ENCODE measurements at places on chromosomes 11 and 22.

DNA sequence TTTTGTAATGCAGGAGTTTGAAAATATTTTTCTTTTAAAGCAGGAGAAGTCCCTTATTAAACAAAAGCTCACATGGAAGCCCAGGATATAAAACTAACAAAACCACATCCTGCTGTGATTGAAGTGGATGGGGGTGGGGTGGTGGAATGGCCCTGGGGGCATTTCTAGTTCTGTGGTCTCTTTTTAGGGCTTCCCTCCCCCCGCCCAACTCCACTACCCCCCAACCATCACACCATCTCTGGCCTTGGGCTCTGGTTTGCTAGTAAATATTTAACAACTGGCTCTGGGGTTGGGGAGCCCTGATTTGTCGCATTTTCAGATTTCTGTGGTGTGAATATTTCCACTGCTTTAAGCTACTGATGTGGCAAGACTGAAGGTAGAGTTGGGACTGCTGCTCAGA lies 279.6 kb upstream of the PLET1 start:
- DNase-seq = no peak

DNA sequence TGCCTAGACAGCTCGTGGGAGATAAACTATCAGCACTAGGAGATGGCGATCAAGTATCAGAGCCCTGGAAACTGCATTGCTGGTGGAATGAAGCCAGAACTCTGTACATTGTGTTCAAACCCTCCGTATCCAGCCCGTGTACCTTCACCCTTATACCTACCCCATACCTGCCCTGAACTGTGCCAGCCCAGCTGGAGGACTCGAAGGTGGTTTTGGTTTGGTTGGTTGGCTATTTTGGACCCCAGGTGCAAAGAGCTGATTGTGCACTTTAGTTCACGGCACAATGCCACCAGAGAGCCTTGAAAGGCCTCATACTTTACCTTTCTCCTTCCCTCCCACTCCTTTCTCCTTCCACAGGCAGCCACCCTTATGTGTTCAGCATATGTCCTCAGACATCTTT lies 16.0 kb downstream of the FAM83F start:
- DNase-seq = no peak

GRCh38 chr11:89182773-89183518 lies 5.3 kb downstream of the TYR start:
- no peak for DNase-seq

GRCh38 chr11:128316541-128317227 lies 270.7 kb downstream of the ETS1 start:
- no peak for DNase-seq

- DNase-seq = no peak
Measured at GRCh38 chr22:41001722-41002122, 50.5 kb downstream of the RBX1 start.
